Esophagus squamous epithelium (tissue), 5 donors: ENCODE measurements at places on chromosomes 11 and 22.

- DNase-seq = no peak
These were observed 37.7 kb downstream of the MOB2 start for GRCh38 chr11:1448882-1449281.

GRCh38 chr22:38750104-38750503, 5.7 kb downstream of the SUN2 start:
- DNase-seq = no peak

GRCh38 chr11:133553885-133554740, 21.8 kb upstream of the OPCML start:
- no peak for DNase-seq

GRCh38 chr11:125423247-125423849, 72.7 kb downstream of the FEZ1 start:
- DNase-seq = no peak

DNA sequence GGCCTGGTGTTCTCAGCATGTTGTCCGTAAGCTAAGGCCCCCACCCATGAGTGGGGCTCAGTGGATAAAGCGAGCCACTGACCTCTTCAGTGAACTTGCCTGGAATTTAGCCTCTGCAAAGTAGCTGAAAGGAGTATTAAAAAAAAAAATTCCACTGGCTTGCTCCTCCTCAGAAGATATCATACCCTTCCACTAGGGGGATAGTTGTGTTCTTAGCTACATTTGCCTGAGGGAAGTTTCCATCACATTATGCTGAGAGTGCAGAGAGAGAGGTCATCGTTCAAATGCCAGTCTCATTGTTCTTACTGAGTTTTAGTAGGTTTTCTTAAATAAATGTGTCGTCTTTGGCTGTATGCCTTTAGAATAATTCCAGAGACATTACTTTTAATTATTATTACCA, 879.7 kb downstream of the JRKL start:
- no peak for DNase-seq

DNA sequence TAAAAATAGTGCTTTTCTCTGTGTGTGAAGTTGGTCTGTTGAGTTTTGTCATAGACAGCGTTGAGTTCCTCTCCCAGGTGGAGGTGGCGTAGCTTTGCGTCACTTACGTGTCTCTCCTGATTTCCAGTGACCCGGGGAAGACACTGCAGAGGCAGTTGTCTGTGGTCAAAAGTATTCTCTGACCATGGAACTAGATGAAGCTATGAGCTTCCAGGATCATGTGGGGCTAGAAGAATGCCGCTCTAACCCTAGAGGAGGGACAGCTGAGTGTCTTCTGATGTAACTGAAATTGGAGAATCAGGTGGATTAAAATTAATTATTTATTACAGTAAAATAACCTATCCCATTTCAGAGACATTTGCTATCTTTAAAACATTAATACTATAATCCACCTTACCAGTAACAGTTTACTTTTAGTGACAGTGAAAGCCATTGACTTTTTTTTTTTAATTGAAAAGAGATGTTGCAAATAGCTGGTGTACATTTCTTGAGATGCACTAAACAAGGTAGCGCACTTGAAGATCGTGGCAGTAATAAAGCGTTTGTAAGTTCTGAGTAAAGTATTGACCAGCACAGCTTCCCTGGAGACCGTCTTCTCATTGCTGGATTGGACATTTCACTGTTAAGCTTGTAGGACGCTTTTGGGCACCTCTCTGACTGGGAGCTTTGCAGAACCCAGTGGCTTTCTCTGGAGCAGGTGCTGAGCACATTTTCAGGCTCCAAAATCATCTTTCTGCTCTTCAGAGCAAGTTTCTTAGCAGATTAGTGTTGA, 9.7 kb downstream of the CAT start:
- no peak for DNase-seq

GRCh38 chr11:64809781-64810241, 540 bp downstream of the MEN1 start:
- DNase-seq = no peak

- DNase-seq = no peak
These were observed 60.2 kb downstream of the USP35 start for GRCh38 chr11:78248903-78249302.

DNA sequence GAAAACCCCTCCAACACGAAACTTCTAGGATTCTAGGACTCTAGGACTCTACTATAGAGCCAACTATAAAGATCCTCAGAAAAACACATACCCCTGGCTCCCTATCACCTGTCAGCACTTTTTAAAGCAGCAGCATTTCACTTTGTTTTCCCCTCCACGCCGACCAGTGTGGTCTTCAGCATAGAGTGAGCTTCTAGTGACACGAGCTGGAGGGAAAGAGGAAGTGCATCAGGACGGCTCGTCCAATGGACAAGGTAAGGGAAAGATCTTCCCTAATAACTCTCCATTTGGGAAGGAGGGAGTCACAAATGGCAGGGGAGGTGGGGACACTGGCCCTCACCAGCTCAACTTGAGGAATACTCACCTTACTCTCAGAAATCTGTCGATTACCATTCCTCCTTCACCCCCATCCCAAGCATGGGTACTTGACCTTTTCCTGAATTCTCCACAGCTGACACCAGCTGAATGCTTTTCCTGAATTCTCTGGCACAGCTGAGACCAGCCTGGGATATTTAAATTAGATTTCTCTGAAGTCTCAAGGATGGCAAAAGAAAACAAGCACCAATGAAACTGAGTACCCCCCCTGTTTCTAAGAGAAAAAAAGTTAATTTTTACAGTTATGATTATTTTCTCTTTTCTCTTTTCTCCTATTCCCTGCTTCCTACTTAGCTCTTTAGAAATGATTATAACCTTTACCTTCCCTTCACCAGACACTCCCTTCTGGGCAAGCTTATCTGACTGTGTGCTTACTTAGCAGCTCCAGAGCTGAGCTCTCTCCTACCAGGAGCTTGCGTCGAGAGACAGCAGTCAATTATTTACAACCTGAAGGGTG, 33.3 kb upstream of the NNMT start:
- DNase-seq = no peak

DNA sequence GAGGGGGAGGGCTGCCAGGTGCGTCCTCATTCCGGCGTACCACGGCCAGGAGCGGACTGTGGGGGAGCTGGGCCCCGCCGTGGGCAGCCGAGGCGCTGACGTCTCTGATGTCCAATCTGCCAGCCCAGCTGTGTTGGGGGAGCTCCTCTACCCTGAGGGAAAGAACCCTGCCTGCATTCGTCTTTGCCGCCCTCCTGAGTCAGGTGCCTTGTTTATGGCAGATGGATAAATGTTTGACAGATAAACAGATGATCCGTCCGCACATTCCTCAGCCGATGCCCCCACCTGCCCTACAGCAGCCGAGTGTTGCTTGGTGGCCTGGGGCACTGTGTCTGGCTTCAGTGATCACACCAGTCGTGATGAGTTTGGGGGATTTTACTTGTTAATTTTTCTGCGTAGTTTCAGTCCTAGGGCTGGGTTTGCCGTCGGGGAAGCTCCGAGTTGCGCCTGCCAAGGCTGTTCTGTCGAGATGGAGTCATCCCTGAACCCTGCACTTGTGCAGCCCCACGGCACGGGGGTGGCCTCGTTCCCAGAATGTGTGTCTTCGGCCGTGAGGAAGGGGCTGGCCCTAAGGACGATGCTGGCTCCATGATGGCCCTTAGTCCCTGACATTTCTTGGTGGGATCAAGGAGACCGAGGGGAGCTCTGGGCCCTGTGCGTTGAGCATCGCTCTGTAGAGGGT, 1083.9 kb downstream of the BRD1 start:
- DNase-seq = no peak

DNA sequence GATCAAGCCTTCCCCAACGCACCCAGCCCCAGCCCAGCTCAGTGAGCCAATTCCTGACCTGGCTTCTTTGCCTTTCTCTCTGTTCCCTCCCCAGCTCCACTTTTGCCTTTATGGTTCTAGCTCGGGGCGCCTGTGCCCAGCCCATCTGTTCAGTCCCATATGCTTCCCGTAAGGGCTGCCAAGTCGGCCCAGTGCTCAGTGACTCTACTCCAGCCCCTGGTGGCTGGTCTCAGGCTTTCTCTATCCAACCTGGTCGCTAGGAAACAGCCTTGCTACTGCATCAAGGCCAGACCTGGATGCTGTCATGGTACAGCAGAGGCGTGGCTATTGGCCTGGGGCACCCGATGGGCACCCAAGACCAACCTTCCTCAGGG, 178.0 kb downstream of the DSCAML1 start:
- no peak for DNase-seq

DNA sequence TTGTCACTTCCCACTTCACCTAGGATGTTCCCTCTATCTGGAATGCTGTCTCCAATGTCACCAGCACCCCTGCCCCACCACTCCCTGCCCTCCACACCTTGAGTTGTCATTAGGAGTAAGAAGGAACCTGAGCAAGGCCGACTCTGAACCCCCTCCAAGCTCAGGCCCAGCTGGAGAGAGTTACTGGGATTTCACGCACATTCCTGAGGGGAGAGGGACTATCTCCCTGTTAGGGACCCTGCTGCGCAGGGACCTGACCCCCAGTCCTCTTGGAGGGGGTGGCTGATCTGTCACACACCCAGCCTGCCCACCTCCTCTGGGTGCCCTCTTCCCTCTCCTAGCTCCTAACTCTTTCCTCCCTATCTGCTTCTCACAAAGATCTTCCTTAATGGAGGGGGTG, 81.7 kb downstream of the NECTIN1 start:
- DNase-seq = no peak

DNA sequence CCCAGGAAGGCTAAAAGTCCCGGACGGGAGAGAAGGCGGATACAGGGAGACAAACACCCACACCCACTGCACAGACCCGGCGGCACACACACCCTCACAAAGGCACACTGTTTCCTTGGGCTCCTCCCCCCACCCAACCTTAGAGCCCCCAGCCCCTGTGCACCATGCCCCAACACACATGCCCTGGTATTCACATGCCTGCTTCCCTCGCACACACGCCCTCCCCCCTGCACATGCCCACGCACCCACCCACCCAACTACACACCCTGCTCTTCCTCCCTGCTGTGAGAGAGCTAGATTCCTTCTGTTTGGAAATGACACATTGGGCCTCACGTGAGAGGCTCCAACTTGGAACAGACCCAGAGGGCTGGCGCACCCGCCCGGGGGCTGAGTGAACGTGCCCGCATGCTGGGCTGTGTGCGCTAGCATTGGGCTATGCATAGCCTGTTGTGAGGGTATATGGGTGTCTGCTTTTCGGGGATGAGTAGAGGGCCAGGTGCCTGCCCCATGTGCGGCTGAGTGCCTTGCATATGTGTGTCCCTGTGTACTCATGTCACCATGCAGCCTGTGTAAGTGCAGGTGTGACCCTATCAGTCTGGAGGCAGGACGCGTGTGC, 518 bp upstream of the CHRM1 start:
- no peak for DNase-seq

GRCh38 chr11:77092382-77092781, 10.3 kb upstream of the OMP start:
- no peak for DNase-seq

GRCh38 chr11:127939000-127939399, 648.4 kb downstream of the ETS1 start:
- DNase-seq = no peak

- DNase-seq = no peak
These were observed 1.4 kb upstream of the LHFPL7 start for GRCh38 chr22:24947881-24948280.

DNA sequence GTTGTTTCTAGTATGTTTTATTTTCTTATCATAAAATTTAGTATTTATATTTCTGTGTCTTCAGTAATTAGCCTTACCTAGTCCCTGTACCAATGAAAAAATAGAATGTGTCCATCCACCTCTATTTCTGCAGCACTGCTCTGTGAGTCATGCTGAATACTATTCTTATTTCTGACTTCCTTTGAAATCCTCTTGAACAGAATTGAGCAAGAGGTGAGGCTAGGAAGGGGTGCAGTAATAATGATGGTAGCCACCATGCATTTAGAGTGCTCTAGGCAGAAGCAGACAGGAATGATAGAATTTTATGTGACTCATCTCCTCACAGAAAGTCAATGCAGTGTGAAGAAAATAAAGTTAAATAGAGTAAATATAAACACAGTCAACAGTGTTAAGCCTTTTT, 60.0 kb downstream of the OR10A6 start:
- no peak for DNase-seq

- DNase-seq = no peak
These were observed 71.0 kb downstream of the PTPRJ start for GRCh38 chr11:48051217-48051830.

DNA sequence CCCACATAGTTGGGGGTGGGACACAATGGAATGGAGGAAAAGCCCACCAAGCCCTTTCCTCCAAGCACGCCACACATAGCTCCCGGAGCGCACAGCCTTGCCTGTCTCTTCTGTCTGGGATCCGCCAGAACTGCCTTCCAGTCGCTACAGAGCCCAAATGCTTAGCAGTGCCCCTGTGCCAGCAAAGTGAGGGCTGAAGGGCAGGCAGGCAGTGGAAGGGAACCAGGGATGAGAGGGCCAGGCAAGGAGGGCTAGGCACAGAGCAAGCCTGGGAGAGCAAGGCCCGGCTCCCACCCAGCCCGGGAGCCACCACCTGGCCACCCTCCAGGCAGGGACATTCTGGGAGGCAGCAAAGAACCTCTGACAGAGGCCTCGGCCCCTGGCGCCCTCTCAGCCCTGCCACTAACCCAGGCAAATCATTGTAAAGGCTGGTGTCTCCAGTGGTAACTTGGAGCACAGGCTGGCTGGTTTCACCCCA, 32.5 kb downstream of the PPP2R1B start:
- no peak for DNase-seq

GRCh38 chr11:129815596-129816461, at the start of gene TMEM45B:
Gene TMEM45B (plus strand): TSS chr11:129815848. CDS start chr11:129852483, 36,635 bp downstream.
- DNase-seq = no peak

GRCh38 chr11:122853971-122854446, 15.7 kb downstream of the CRTAM start:
- DNase-seq = no peak

DNA sequence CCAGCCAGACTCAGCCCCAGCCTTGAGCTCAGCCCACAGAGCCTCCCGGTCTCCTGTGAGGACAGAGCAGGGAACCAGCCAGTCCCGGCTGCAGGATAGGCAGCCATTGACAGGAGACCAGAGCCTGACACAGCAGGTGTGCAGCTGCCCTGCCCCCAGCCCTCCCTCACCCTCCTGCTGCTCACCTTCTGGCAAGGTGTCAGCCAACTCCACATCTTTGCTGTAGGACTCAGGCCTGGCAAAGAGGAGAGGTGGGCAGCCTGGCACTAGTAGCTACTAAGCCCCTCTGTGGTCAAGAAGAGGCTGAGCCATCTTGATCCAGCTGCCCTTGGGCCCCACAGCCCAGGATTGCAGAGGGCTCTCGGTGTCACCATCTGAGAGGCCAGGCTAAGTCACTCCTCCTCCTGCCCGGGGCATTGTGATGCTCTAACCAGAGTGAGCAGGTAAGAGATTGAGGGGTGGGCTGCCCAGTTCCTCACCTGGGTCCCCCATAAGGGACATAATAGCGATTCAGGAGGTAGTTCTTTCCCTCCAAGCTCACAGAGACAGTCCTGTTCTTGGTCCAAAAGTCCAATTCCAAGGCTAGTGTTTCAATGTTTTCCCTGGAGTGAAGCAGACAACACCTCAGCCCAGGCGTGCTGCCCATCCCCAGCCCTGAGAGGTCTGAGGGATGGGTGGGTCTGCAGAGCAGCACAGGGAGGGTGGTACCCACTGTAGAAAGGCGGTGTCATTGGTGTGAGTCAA, 18.6 kb downstream of the TREH start:
- DNase-seq = no peak
